ENCODE measurements at places on chromosomes 3 and 15. TPM values are rescaled to one million over a fixed set of nuclear protein-coding genes. Genes with fewer than 3 reads are reported as not detected.
A peak's percentile ranks its signal among the peaks of the same experiment; 100 is the strongest.

Gene MYLK
- 28.4 TPM for total RNA-seq

Gene NANOGP8
- total RNA-seq, result 1.5 TPM

- DNase-seq, result no peak
These were observed 88.6 kb upstream of the FAM3D start for GRCh38 chr3:58755150-58755549.

- DNase-seq, result no peak
These were observed 79.0 kb downstream of the SEMA6D start for GRCh38 chr15:47796339-47796738.

- no peak for DNase-seq
These were observed 23.1 kb downstream of the C3orf52 start for GRCh38 chr3:112109322-112109721.

DNA sequence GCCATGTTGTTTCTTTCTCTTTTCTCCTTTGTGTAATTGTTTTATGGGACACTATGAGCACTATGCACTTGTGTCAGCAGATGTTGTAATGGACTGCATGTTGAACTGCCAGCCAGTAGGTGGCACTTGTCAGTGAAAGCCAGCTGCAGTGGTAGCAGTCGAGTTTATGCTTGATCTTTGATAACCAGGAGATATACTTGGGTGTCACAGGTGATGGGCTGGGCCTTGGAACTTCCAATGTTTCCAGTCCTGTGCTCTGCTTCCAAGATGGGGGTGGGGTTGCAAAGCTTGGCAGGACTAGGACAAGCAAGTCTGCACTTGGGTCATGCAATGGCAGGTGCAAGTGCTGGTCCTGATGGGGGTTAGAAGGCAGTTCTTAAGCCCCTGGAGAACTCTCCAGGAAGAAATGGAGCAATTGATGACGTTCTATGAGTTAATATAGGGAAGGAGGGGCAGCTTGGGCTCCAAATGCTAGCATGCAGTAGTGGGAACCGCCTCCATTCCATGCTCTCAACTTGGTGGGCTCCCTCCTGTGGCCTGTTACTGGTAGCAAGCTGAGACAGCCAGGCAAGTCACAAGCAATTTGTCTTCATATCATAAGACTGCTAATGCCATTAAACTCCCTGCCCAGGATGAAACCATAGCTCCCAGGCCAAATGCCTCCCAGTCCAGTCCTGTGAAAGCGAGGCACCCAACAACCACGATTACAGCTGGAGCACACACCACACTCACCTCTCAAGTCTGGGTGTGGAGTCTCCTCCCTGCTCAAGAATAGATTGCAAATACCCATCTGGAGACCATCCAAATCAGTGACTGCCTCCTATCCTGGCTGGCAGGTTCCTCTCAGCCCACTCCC lies 287.2 kb downstream of the CGGBP1 start:
- peak; percentile 51 for DNase-seq

GRCh38 chr3:175070946-175071345 lies 211.8 kb downstream of the NAALADL2 start:
- no peak for DNase-seq

DNA sequence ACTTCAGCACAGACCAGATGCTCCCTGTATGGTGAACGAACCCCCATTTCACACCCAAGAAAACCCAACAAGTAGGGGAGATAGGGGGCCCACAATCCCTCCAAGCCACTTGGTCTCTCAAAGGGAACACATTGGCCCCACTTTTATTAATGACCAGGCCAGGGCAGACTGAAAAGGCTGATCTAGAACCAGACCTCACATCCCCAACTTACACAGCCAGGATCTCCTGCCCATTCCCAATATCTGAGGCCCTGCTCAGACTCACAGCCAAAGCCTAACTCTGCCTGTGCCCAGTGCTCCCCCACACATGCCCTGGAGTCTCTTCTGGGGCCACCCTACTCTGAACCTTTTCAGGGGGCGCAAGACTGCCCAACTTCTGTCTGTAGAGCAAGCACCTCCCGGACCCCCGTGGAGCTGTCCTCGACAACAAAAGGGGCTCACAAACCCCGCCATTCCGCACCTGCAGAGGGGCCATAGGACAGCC lies 1.8 kb downstream of the PLXNB1 start:
- DNase-seq, result peak; percentile 77

- no peak for DNase-seq
These were observed 33.6 kb downstream of the MCTP2 start for GRCh38 chr15:94265009-94265408.

DNA sequence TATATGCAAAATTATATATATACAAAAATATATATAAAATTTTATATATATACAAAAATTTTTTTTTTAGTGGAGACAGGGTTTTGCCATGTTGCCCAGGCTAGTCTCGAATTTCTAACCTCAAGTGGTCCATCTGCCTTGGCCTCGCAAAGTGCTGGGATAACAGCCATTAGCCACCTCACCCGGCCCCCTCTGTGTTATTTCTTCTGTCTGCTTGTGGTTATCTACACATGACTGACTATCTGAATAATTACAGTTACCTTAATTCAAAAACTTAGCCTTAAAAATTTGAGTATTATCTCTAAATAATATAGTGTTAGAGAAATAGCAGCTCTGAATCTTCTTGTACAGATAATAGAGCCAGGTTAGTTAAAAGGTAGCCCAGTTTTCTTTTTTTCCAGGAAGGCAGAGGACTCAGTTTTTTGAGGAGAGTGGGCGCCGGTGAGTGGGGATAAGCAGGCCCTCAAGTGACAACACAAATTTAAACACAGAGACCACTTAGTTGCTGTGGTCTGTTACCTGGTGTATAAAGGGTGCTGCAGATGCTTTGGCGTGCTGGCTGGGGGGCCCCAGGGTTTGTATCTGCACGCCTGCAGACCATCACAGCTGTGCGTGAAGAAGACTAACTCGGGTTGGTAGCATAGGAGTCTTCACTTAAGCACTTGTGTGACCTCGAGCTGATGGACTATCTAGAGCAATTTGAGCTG lies 83.7 kb downstream of the TRAK1 start:
- DNase-seq, result no peak

DNA sequence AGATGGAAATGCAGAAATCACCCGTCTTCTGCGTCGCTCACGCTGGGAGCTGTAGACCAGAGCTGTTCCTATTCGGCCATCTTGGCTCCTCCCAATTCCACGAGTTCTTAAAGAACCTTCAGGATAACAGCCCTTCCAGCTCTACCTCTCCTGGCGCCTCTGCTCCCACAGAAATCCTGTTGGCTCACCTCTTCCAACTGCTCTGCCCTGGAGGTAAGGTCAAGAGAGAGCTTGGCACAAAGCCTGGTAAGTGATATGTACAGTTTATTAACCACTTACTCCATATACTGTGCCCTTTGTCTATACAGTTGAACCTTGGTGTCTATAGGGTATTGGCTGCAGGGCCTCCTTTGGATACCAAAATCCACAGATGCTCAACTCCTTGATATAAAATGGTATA lies 17.8 kb upstream of the FGF12 start:
- no peak for DNase-seq

DNA sequence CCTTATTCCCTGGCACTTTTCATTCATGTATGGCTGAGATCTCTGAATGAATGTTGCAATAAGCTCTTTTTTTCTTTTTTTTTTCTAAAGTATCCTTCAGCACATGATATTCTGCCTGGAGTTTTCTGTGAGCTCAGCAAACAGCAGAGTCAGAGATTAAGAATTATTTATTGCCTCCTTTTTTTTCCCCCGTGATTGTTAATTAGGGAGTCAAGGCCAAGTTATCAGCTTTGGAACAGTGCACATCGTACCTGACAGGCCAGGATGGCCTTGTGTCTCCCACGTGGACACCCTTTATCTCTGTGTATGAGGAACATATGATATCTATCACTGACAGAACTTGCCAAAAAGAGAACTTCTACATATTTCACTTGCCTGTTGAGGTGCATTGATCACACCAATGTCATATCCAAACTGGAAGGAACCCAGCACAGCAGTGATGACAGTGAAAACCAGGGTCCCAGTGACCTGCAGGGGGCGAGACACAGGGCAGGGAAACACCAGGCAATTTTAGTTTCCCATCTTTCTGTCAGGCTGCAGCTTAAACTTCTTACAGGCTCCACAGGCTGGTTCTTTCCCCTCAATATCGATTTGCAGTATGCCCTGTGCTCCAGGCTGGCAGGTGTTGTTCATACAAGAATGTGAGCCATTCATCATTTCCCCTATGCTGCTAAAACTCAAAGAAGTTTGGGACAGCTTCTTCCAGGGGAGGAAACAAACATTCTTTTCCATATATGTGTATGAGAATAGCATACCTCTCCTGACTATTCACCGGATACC lies 8.2 kb downstream of the SLC2A2 start:
- peak; percentile 18 for DNase-seq
